Activated CD4-positive, alpha-beta T cell treated with anti-CD3 and anti-CD28 coated beads for 24 hours (primary cell): ENCODE measurements at places on chromosomes 6 and 20.

- peak; percentile 30 for DNase-seq
Observed at GRCh38 chr6:111721753-111722154, 116.1 kb upstream of the TRAF3IP2 start.

GRCh38 chr6:119259027-119259426 lies 90.5 kb downstream of the MAN1A1 start:
- no peak for DNase-seq

DNA sequence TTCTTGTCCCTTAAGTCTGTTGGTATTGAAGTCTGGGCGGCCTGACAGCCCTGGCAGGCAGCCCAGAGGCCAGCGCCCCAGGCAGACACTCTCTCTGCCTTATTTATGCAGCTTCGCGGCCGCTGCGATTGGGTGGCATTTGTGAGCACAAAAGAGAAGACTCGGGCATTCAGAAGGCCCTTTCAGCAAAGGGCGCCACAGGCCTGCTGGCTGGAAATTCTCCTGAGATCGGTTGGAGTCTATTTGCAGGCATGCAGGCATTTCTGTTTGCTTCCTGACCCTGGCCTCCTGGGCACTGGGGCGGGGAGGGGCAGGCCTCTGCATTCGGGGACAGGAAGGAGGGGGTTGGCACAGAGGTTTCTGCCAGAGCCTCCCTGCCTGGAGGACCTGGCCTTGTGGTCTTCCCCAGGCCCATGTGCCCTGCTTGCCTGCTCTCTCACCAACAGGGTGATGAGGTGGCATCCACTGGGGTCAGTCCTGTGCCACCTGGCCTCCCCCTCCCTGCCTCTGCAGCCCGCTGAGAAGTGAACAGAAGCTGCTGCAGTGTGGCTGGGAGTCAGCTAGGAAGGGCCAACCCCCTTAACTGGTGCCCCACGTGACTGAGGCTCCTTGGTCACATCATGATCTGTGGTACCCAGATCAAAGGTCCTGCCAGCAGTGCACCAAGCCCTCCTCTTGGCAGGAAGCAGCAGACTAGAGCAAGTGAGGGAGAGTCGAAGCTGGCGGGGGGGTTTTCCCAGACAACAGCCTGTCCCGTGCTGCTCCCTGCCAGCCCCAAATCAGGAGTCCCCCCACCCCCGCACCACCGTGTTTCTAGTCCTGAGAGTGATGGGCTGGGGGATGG lies 16.6 kb upstream of the CCDC167 start:
- DNase-seq = peak; percentile 73

DNA sequence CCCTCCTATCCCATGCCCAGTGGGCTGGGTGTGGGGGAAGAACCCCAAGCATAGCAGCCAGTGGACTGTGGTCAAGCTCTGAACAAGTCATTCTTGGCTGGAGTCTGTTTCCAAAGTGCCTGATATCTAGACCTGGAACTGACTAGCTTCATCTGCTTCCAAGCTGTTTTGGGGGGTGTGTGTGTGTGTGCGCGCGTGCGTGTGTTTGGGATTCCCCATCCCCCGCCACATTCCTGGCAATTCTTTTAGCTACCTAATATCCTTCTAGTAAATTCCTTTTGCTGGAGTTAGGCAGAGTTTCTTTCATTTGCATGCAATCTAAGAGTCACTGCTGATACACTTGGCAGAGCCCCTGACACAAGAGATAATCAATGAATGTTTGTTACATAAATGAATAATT lies 7.8 kb downstream of the PAK5 start:
- DNase-seq = no peak

- no peak for DNase-seq
Observed at GRCh38 chr20:36623444-36623843, 17.9 kb downstream of the RAB5IF start.

DNA sequence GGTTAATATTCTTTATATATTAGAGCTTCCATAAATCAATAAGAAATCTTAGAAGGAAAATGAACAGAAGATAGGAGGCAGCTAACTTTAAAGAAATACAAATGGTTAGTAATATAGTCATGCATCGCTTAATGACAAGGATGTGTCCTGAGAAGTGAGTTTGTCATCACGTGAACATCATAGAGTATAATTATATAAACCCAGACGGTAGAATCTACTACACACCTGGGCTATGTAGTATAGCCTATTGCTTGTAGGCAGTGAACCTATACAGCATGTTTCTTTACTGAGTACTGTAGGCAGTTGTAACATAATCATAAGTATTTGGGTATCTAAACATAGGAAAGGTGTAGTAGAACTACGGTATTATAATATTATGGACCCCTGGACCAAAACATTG lies 14.3 kb downstream of the TBPL1 start:
- no peak for DNase-seq

DNA sequence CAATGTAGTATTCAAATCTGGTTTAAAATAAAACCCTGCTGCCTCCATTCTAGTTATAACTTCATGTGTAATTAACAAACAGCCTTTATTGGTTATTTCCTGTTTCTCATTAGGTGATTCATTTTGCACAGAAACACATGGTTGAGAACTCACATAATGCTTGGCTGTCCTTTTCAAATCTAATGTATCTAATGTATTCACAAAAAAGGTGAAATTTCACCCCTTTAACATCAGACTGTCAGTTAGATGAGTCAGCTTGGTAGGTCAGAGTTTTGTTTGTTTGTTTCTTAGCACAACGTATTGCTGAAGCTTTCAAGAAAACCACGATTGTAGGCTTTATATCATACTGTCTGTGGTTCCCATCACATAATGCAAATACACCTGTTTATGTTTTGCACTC lies 78.7 kb upstream of the TMEM30A start:
- no peak for DNase-seq

DNA sequence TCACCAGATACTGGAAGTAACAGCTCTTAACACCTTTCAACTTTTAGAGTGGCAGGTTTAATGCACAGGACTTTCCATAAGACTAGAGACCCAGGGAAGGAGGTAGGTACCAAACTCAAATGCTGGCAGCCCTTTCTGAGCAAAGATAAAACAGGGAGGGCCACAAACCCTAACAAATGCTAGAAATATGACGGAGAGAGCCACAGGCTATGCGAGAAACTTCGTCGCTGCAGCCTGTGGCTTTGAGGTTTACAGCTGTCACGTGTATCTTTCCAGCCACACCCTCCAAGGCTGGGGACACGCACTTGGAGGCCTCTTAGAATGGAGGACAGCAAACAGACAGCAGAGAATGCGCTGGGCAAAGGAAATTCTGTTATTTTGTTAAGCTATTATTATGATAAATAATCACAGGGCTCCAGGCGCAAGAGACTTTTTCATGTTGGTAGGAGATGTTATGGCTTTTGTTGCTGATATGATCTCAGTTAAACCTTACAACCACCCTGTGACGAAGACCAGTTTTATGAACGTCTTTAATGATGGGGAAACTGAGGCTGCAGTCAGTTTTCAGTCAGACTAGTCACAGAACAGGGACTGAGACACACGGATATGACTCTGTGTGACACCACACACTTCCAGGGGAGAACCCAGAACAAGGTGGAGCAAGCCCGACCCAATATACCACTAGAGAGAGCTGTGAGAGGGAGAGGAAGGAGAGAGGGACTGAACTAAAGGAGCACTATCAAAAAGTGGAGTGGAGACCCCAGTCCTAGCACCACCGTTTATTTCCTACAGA lies 2.0 kb downstream of the TRAM2 start:
- no peak for DNase-seq

- DNase-seq = no peak
Observed at GRCh38 chr6:34982424-34982852, 93.4 kb downstream of the ANKS1A start.

DNA sequence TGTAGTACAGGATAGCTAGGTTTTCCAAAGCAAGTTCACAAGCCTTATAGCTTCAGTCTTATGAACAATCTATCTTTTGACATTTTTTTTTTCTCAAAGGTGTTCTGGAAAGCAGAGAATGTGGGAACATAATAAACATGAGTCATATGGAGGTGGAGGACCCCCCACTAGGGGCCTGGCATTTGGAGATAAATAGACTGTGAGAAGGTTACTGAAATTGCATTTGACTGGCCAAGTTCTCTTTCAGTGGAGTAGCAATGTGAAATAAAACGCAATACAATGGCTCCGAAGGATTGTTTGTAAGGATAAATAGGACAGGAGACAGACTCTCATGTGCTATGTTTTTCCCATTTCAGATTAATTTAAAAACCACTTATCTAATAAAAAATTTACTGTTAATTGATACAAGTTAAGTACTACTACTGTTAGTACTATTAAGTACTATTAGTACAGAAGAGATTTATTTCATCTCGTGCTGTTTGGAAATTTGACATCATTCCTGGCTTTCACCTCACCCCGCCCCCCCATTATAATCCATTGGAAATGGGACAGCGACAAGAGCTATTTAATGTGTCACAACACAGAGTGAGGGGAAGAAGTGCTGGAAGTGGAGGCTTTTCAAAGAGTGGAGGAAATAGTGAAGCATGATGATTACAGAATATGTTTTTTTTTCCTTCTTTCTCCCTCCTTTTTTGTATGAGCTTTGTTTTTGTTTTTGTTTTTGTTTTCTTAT lies 122.6 kb upstream of the ID4 start:
- DNase-seq = no peak

GRCh38 chr20:13348311-13349234 lies 127.5 kb downstream of the ISM1 start:
- DNase-seq = no peak

- no peak for DNase-seq
Observed at GRCh38 chr20:21614980-21615379, 90.5 kb upstream of the PAX1 start.

GRCh38 chr6:89116702-89117101 lies 1.2 kb downstream of the SRSF12 start:
- no peak for DNase-seq

DNA sequence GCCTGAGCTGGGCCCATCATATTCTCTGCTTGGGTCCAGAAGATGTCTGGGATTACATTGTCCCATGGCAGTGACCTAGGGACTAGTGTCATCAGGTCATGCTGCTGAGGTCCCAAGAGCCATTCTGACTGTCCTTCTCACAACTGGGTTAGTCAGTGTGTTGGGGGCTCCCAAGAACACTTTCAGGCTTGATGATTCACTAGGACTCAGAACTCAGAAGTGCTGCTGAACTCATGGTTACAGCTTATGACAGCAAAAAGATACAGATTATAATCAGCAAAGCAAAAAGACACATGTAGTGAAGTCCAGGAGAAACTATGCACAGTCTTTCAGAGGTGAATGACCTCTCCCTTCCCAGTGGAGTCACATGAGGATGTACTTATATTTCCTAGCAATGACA lies 107.8 kb downstream of the SYNE1 start:
- DNase-seq = no peak

DNA sequence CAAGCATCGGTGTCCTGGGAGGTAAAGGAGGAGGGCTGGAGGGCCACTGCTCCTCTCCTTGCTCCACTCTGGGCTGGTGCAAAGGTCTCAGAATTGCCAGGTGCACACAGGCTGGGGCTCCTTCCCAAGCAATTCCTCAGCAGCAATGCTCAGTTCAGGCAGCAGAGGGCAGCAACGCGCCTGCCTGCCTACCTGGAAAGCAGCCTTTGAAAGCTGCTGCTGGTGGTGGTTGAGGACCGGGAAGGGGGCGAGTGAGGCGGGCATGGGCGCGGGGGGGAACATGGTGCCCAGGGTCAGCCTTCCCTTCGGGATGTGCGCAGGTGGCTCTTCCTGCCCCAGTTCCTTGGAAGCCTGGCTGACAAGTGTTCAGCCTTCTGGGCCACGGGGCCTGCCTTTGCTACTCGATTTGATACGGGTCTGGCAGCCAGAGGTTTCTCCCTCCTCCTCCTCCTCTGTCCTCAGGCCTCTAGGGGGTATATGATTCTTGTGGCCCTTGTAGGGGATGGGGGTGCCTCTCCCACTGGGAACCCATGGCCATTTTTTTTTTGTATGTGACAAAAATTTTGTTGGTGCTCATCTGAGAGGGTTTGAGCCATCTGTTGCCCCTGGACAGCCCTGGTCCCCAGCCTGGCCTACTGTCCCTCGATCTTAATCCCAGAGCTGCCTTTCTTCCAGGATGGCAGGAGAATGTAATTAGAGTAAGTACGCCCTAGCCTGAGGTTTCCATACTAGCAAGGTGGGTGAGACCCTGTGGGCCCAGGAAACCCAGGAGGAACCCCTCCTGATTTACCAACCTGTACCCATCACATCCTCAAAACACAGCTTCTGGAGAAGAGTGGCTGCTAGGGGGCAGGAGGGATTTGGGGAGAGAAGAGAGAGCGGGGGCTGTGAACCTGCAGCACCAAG lies 20.1 kb downstream of the MRPS18A start:
- DNase-seq = peak; percentile 85

DNA sequence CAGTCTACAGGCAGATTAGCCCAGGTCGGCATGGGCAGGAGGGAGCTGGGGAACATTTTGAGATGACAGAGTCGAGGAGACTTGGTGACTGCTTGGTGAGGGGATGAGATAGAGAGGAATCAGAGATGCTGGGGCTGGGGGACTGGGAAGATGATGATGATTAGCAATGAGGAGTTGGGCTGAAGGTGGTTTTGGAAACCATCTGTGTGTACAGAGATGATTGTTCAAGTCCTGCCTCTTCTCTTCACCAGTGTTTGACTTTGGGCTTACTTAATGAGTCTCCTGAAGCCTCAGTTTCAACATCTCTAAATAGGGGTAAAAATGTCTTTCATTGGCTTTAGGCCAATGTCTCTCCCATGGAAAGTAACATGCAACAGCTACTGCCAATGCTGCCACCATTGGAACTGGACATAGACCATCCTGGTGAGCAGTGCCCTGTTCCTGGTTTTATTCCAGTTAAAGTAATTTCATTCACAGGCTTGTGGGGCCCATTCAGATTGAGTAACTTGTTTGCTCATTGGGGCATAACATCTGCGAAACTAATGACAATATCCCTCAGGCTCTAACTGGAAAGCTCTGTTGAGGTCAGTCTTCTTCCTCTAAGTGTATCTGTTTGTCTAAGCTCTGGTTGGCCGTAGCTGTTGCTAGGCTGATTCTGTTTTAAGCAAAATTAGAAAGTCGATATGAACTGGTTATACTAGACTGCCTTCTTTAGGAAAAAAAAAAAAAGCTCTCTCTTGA lies 99.1 kb downstream of the ARMC2 start:
- no peak for DNase-seq

- DNase-seq = no peak
Observed at GRCh38 chr20:44559302-44559701, 23.1 kb upstream of the PKIG start.

DNA sequence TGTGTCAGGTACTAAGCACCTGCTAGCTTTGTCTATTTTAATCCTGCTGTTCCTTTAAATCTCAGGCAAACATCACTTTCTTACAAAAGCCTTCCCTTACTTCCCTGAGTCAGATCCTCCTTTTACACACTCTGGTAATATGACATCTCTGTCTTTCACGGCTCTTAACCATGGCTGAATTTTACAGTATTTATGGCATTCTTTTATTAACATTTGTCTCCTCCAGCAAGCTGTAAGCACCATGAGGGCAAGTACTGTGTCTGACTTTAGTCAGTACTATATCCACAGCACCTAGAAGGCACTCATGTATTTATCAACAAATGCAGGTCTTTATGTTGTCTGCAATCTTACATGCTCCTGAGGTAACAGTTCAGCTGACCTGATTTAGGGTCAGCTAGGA lies 33.7 kb upstream of the HBS1L start:
- no peak for DNase-seq

DNA sequence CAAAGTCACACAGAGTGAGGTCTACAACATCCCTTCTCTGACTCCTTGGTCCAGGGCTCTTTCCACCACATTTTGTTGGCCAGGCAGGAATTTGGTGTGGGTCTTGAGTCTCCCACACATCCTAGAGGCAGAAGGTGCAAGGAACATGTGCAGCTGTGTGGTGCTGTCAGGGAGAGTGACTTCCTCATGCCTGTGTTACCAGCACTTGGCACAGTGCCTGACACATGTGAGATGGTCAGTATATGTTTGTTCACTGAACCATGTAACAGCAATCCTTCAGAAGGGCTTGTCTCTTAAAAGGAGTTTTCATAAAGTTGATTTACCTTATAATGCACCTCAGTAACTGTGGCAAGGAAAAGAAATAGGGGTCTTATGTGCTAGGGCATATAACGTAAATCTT lies 168.5 kb downstream of the CDC5L start:
- DNase-seq = no peak
